ENCODE measurements at places on chromosomes 16 and 17.

- peak; percentile 81 for DNase-seq
Measured at GRCh38 chr17:8118769-8119580, 661 bp upstream of the ALOXE3 start.

- DNase-seq: no peak
Measured at GRCh38 chr17:4090898-4091297, 51.9 kb downstream of the ZZEF1 start.

- DNase-seq: no peak
Measured at GRCh38 chr17:40431231-40431602, 12.0 kb upstream of the IGFBP4 start.

DNA sequence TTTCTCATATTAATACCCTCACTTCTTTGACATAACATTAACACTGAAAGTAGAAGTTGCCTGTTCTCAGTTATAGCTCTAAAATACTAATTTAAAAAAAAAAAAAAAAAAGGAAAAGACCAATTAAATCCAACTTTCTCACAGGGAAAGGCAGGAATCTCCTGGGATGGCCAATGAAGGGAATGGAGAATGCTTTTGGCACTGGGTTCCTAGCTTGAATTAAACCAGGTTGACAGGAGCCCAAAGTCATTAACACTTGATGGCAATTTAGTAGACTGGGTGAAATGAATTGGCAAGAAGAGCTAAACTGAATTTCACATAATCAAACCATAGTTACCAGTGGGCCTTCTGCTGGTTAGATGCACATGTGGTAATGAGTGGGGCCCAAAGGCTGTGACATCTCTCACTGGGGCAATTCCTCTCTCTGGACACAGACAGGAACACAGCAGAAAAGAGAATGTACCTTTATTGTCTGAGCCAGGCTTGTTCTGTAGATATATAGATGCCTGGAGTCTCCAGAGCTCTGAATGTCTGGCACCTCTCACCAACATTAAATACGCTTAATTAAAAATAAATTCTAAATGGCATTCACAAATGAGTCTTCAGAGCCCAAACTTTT lies 37.6 kb downstream of the NXPH3 start:
- DNase-seq: no peak

GRCh38 chr17:43892647-43892952 lies 14.7 kb downstream of the MPP2 start:
- DNase-seq: no peak

- DNase-seq: no peak
Measured at GRCh38 chr17:47836601-47837000, 4.5 kb downstream of the SCRN2 start.

GRCh38 chr17:58120195-58120822 lies 27.9 kb upstream of the OR4D1 start:
- no peak for DNase-seq

GRCh38 chr17:21251337-21252010 lies 1.7 kb downstream of the NATD1 start:
- no peak for DNase-seq
